Stimulated activated CD8-positive, alpha-beta memory T cell treated with anti-CD3 and anti-CD28 coated beads, Interleukin-15, amount 100 ng/mL, for 24 hours (primary cell): ENCODE measurements at places on chromosomes 2 and 18.

DNA sequence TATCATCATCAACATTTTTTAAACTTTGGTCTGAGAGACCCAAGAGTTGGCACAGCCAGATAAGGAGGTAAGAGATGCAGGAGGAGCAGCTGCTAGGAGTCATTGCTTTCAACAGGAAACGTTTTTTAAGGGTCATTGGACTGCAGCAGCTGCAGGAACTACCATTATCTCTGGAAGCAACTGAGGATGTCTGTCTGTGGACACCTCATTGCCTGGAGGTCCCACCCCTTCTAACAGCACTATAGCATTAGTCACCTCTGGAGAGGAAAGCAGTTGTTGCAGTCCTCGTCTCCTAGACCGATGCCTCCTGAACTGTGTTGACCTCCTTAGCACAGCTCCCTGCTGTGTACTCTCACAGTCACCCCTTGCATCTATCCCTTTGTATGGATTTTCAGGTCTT lies 21.5 kb upstream of the FSHR start:
- DNase-seq, result no peak

- DNase-seq, result no peak
Measured at GRCh38 chr18:62954366-62954765, 239.0 kb downstream of the PHLPP1 start.

DNA sequence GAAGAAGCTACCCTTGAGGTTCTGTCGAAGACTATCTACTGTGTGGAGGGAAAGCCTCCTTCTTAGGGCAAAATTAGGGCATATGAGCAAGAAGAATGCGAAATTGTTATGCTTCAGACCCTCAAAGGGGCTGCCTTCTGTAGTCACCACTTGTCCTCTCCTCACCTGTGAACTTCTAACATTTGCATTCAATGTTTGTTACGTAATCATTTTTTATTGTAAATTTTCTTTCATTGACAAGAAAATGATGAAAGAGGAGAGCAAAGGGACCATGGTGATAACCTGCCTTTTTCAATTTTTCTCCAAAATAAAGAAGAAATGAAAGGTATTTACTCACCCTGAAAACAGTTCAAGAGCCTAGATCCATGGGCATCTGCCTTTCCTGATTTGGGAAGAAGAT lies 193.0 kb downstream of the SP3 start:
- no peak for DNase-seq

- DNase-seq, result no peak
Measured at GRCh38 chr2:94994914-94995552, 30.5 kb upstream of the MAL start.

GRCh38 chr2:20231159-20231558 lies 6.2 kb upstream of the SDC1 start:
- DNase-seq, result no peak

DNA sequence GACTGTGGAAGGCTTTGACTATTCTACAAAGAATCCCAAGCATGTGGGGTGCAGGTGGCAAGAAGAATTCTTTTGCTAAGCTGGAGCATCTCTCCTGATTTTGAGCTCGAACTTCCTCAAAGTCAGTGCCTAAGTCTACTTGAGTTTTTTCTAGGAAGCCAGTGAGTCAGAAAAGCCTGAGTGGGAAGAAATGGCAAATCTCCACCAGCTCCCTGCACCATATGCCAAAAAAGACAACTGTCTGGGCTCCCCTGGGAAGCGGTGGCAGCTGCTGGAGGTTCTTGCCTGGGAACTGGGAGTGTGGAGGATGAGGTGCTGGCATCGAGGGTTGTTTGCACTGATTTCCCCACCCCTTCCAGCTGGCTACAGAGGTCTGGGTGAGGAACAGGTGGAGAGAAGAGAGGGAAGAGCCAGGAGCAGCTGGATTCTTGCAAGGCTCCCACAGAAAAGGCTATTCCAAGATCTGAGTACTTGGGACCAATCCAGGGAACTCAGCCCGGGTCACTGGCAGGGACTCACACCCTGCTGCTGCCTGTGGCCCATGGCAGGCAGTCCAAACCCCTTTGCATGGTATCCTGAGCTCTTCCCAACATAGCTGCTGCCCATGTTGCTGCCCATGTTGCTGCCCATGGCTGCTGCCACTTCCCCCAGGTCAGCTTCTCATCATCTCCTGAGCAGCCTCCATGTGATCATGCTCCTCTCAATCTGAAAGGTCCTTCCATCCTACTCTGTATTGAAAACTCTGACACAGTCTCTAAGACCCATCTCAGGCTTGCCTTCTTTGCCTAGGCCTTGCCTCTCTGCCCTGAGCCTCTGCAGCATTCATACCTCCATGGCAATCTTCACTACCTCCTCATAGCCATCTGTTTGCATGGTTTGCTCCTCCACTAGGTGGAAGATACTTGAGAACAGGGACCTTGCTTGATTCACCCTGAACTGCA lies 128.3 kb upstream of the SPATS2L start:
- no peak for DNase-seq

DNA sequence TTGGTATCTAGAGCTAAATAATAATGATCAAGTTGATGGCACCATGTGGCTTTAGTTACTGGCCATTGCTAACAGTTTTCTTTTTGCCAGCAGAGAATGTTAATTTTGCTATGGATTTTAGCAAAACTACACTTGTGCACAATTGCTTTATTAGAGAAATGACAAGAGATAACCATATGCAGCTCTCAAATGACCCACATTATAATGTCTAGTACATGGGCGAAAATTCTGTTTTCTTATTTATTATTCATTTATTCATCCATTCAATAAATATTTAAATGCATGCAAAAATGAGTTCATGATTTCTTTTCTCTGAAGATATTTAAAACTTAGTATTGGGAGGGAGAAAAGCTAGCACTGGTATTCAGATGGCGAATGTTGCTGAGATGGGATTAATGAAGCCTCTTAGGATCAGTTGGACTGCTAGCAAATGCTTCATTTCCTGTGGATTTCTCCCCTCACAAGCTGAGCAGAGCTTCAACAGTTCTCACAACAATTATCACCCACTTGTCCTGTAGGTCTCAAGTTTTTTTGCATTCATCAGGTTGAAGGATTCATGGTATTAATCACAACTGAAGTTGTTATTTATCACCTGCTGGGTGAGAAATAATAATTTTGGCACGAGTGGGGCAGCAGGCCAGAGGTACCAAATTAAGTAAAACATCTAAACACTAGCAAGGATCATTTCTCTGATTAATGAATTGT lies 95.2 kb downstream of the MTX2 start:
- DNase-seq, result no peak
